T1000 (cell line): ENCODE measurements at places on chromosomes 7 and 10.

DNA sequence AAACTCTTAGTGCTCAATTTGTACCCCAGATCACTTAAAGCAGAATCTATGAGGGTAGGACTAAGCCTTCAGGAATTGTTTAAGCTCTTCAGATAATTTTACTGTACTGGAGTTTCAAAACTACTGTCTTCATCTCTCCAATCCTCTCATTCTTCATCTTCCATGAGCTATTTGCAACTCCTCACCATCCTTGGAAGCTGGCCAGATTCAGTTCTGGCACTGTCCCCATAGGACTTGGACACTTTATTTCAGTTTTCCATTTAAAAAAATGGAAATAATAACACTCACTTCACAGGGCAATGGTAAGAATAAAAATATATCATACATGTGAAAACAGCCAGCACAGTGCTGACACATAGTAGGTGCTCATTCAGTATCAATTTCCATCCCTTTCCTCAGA lies 74.6 kb downstream of the PPP1R17 start:
- DNase-seq = no peak

- DNase-seq = no peak
These were observed 74.5 kb downstream of the SYPL1 start for GRCh38 chr7:106037489-106038176.

- no peak for DNase-seq
These were observed 106.6 kb downstream of the DKK1 start for GRCh38 chr10:52420656-52421055.

DNA sequence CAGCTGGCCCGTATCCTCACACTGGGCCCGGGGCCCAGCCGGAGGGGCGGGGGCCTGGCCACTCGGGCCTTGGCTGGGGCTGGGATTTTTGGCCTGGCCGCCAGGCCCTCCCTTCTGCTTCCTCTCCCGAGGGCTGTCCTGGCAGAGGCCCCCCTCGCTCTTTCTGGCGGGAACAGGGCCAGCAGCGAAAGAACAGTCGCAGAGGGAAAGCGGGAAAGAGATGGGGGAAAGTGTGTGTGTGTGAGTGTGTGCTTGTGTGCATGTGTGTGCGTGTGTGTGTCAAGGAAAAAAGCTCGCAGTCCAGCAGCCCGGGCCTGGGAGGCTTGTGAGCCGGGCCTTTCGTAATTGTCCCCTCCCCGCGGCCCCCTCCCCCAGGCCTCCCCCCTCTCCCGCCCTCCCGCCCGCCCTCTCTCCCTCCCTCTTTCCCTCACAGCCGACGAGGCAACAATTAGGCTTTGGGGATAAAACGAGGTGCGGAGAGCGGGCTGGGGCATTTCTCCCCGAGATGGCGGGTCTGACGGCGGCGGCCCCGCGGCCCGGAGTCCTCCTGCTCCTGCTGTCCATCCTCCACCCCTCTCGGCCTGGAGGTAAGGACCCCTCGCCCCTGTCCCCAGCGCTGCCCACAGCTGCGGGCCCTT lies at the start of gene ELN:
ELN (plus strand) TSS at position 491 of the 638 bp plus-strand sequence; CDS start at position 506, 15 bp downstream.
- DNase-seq = no peak

- peak; percentile 18 for DNase-seq
These were observed at the start of gene BLVRA for GRCh38 chr7:43758029-43758821. TSS of gene BLVRA (plus strand) at chr7:43758680. CDS start at chr7:43771159, 12,479 bp downstream.

DNA sequence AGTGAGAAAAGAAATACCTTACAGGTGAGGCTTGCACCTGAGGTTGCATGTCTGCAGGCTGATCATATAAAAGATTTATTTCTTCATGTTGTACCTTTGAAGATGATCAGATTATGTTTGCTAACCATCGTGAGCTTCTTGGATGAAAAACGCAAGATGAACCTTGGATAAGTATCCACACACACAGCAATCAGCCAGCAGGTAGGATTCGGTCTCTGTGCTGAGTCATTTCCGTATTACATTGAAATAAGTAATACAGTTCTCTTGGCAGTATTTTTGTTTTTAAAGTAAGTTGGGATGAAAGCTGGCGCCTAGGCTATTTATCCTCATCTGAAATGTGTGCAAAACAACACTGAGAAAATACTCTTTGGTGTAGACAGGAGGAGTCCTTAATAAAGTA lies 109.0 kb upstream of the PRKCQ start:
- DNase-seq = no peak

DNA sequence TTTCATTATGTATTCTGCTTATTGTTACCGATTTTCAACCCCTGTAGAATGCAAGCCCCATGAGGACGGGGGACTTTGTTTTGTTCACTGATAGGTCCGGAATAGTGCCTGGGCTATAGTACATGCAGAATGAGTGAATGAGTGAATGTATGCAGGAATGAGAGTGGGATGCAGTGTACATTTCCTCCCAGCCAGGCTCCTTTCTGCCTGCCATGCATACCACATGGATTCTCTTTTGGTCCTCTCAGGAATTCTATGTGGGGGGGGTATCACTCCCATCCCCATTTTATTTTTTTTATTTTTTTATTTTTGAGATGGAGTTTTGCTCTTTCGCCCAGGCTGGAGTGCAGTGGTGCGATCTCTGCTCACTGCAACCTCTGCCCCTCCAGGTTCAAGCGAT lies 16.7 kb downstream of the TRIM56 start:
- no peak for DNase-seq

DNA sequence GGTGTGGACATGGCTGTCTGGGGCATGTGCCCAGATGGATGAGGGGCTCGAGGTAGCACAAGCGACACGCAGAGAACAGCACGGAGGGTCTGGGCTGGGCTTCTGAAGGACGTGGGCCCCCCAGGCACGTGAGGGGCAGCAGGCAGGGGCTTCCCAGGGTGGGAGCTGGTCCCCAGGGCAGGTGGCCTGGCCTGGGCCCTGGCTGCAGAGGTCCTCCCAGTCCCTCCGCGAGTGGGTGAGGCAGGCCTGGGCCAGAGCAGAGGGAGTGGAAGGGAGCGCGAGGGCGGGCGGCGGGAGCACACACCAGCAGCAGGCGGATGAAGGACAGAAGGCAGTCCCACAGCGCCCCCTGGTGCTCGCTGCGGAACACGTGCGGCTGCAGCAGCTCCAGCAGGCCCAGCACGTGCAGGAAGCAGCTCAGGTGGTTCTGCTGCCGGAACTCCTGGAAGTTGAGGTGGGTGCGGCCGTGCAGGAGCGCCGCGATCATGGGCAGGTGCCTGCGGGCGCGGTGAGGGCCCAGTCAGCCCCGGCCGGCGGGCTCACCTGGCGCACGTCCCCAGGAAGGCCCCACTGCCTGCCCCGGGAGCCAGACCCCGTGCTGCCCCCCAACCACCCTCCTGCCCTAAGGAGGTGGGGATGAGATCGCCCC lies 14.7 kb upstream of the MICALL2 start:
- peak; percentile 65 for DNase-seq

DNA sequence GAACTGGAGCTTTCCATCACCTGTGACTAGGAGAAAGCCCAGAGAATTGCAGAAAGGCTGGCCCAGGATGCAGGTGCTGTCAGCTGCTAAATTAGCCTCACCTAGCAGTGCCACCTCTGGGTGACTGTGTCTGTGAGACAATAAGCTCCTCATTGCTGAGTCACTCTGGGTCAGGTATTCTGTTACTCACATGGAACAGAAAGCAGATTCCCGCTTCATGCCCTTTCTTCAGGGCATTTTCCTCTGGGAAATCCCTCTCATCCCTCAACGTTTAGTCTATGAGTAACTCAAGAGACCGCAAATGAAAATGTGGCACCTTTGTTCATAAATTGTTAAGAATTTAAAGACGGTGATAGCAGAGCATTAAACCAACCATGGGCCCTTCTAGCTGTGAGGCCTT lies 184.0 kb downstream of the ADAM12 start:
- peak; percentile 46 for DNase-seq

GRCh38 chr7:133784486-133785001 lies 342.6 kb upstream of the LRGUK start:
- DNase-seq = no peak

GRCh38 chr10:78762086-78762630 lies 306.6 kb upstream of the ZMIZ1 start:
- no peak for DNase-seq

DNA sequence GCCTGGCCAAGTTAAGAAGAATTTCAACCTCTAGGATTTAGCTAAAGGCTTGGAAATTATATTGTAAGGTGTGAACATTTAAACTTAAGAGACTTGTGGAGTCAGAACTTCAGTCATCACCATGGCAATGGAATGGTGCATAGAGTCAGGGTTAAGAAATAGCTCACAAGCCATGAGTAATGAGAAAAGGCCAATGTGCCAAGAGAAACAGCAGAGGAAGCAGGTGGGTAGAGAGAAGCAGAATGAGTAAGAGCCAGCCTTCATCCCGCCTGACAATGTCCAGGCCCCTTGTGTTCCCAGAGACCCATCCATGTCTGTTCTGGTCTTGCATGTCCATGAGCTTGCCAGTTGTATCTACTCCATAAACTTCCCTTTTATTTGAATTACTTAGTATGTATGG lies 62.6 kb upstream of the TBX20 start:
- DNase-seq = no peak

- DNase-seq = no peak
These were observed 8.3 kb upstream of the COL1A2 start for GRCh38 chr7:94386416-94386815.

GRCh38 chr10:123485341-123485960 lies 180.7 kb upstream of the GPR26 start:
- no peak for DNase-seq

- no peak for DNase-seq
These were observed 138.0 kb upstream of the TARP start for GRCh38 chr7:38411404-38411803.
